ENCODE measurements at places on chromosomes 5 and 9.

GRCh38 chr5:57687596-57687995 lies 205.0 kb upstream of the ACTBL2 start:
- no peak for DNase-seq

GRCh38 chr9:7980041-7980440 lies 180.5 kb upstream of the DMAC1 start:
- DNase-seq = no peak

GRCh38 chr9:5205071-5205470 lies 19.6 kb upstream of the INSL6 start:
- no peak for DNase-seq

GRCh38 chr9:2798423-2798822 lies 45.5 kb downstream of the PUM3 start:
- no peak for DNase-seq

DNA sequence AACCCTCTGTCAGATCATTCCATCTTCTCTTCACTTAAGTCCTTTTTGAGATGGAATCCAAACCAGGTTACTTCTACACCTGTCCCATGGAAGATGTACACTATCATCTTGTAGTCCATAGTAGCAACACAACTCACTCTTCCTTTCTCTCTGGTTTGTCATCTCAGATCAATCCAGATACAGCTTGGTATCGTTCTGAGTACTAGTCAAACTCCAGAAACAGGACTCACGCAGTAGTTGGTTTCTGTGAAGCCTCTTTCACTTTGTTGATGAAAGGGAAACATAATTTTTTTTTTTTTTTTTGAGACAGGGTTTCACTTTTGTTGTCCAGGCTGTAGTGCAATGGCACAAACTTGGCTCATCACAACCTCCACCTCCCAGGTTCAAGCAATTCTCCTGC lies 484.0 kb downstream of the PRDM9 start:
- DNase-seq = no peak

GRCh38 chr9:42386477-42386876 lies 203.0 kb downstream of the SPATA31A6 start:
- no peak for DNase-seq

Measured in CD4-positive, alpha-beta T cell (primary cell).